CD4-positive, alpha-beta memory T cell (primary cell): ENCODE measurements at places on chromosomes 2 and 18. TPM values are rescaled to one million over a fixed set of nuclear protein-coding genes. Genes with fewer than 3 reads are reported as not detected.
A peak's percentile ranks its signal among the peaks of the same experiment; 100 is the strongest.

- no peak overlapping the region for H3K4me3 ChIP-seq
- no peaks in the 10 kb centered on the region for H3K27me3 ChIP-seq
- no peak overlapping the region for H3K27ac ChIP-seq
- no peaks in the 10 kb centered on the region for H3K36me3 ChIP-seq
- H3K4me1 ChIP-seq, result no peaks in the 10 kb centered on the region
Measured at GRCh38 chr18:55605733-55606338, 17.8 kb upstream of the TCF4 start.

DNA sequence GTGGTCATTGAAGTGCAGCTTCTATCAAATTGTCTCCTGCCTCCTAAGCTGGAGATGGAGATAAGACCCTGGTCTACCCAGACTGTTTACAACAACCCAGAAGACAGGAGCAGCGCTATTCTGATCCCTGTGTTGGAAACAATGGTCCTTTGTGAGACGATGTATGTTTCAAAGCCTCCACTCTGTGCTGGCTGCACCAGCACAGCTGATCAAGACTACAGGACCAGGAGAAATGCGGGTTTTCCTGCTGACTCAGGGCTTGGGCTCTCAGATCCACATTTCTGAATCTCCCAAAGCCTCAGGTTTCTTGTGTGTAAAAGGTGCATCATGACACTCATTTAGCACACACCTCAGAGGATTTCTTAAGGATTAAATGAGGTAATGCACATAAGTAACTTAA lies 92.0 kb downstream of the POU3F3 start:
- no peaks in the 10 kb centered on the region for H3K4me1 ChIP-seq
- H3K36me3 ChIP-seq, result no peaks in the 10 kb centered on the region
- H3K4me3 ChIP-seq, result no peak overlapping the region
- H3K27me3 ChIP-seq, result no peaks in the 10 kb centered on the region
- DNase-seq, result no peak

DSG1 gene
- not detected for total RNA-seq

- H3K4me1 ChIP-seq, result no peaks in the 10 kb centered on the region
- no peak overlapping the region for H3K27ac ChIP-seq
- H3K4me3 ChIP-seq, result no peak overlapping the region
- no peak for DNase-seq
- H3K36me3 ChIP-seq, result no peaks in the 10 kb centered on the region
Measured at GRCh38 chr2:85692039-85692645, 2.0 kb upstream of the GNLY start.

LBX2 gene
- 0.30 TPM for total RNA-seq

NCKAP1 gene
- 6.3 TPM for total RNA-seq

GRCh38 chr2:237378650-237379049 lies 35.3 kb downstream of the COL6A3 start:
- no peak overlapping the region for H3K4me3 ChIP-seq
- no peaks in the 10 kb centered on the region for H3K27me3 ChIP-seq
- no peaks in the 10 kb centered on the region for H3K36me3 ChIP-seq
- no peak overlapping the region for H3K27ac ChIP-seq

GRCh38 chr2:19098467-19099160 lies 259.8 kb downstream of the OSR1 start:
- no peak overlapping the region for H3K4me3 ChIP-seq
- H3K27me3 ChIP-seq, result no peaks in the 10 kb centered on the region
- H3K27ac ChIP-seq, result no peak overlapping the region
- DNase-seq, result no peak
- H3K4me1 ChIP-seq, result no peaks in the 10 kb centered on the region

DNA sequence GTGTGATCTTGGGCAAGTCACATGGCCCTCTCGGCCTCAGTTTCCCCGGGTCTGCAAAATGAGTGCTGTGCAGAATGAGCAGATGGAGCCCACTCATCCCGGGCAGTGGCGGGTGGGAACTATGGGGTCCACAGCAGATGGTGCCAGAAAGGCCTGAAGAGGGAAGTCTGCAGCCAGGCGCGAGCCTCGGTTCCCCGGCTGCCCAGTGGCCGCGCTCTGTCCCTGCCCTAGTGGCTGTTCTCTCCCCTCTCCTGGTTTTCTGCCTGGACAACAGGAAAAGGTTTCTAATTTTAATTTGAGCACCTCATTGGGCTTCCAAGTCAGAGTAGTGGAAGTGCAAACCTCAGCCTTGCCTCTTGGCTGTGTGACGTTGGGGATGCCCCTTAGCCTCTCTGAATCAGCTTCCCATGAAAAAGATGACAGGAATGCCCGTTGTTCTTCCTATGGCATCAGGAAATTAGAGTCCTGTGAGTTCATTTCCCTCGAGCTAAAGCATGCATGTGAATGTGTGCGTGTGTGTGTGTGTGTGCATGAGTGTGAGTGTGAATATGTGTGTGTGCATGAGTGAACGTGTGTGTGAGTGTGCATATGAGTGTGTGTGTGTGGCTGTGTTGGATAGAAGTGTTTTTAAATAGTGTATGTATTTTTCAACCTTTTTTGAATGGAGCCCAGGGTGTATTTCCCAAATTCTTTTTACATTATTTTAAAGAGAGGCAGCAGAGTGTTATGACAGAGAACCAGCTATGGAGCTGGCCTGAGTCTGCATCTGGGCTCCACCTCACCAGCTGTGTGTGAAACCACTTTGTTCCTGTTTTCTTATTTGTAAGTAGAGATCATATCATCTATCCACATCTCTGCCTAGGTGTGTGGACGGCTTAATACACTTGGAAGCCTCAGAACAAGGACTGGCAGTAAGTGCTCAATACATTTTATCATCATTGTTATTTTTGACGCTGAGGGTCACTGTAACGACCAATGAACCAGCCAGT lies 41.3 kb downstream of the RRM2 start:
- H3K4me1 ChIP-seq, result peaks cover 7% of the 10 kb centered on the region
- no peak for DNase-seq
- no peak overlapping the region for H3K4me3 ChIP-seq
- H3K27me3 ChIP-seq, result no peaks in the 10 kb centered on the region

RPRD1A gene
- total RNA-seq, result 40.1 TPM

DNA sequence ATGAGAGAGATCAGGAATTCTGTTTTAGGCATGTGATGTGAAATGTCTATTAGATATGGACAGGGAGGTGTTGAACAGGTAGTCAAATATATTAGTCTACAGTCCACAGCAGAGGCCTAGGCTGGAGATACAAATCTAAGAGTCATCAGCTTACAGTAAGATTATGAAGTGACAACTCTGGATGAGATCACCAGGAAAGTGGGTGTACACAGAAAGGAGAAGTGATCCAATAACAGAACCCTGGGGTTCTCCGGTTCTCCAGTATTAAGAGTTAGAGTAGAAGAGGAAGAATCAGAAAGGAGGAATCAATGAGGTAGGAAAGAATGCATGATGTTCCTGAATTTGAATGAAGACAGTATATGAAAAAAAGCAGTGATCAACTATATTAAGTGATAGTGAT lies 362.3 kb downstream of the FIGN start:
- H3K27ac ChIP-seq, result no peak overlapping the region
- no peaks in the 10 kb centered on the region for H3K4me1 ChIP-seq
- H3K36me3 ChIP-seq, result no peaks in the 10 kb centered on the region

SNTG2 gene
- total RNA-seq, result 1.3 TPM

DNA sequence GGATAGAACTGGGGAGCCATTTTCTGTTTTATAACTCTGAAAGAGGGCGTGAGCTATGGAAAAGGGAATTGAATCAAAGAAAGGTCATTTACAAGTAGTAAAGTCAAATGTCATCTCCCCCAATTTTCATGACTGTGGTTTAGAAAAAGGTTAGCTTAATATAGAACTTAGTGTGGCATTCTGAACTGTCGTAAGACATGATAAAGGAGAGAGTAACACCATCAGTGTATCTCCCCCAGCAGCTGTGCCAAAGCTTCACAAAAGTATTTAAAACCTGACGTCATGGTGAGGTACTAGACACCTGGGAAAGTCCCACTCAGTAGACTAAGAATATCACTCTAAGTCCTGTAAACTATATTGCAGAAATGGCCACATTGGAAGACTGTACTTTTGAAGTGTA lies 5.8 kb upstream of the IKZF2 start:
- DNase-seq, result no peak
- no peaks in the 10 kb centered on the region for H3K4me1 ChIP-seq
- no peaks in the 10 kb centered on the region for H3K27me3 ChIP-seq

- H3K4me1 ChIP-seq, result no peaks in the 10 kb centered on the region
- peak; percentile 43 for DNase-seq
- no peaks in the 10 kb centered on the region for H3K27me3 ChIP-seq
- no peaks in the 10 kb centered on the region for H3K36me3 ChIP-seq
Measured at GRCh38 chr2:1817256-1818051, 73.1 kb upstream of the PXDN start.

- no peaks in the 10 kb centered on the region for H3K36me3 ChIP-seq
- H3K27ac ChIP-seq, result no peak overlapping the region
- no peaks in the 10 kb centered on the region for H3K4me1 ChIP-seq
- no peak for DNase-seq
Measured at GRCh38 chr18:11046140-11046539, 103.2 kb downstream of the PIEZO2 start.

MROH2A gene
- total RNA-seq, result not detected

PRKD3 gene
- 34.6 TPM for total RNA-seq

DSC2 gene
- total RNA-seq, result not detected

DNA sequence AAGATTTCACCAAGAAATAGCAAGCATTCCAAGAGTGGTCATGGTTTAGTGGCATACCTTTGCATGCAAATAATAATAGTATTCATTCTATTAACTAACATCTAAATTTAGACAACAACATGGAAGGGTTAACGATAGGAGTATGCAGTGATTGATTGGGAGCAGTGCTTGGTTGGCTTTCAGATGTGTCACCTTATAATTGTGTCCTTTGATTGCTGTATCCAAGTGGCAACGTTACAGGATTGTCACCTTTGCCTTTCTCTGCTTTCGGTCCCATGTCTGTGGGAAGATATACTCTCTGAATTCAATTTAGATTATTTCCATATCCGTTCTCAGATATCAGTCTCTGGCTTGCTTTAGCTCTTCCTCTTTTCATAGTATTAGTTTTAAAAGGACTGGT lies 152.8 kb upstream of the MAP3K20 start:
- H3K4me1 ChIP-seq, result no peaks in the 10 kb centered on the region
- H3K27ac ChIP-seq, result no peak overlapping the region

- no peaks in the 10 kb centered on the region for H3K4me1 ChIP-seq
- no peak overlapping the region for H3K4me3 ChIP-seq
- no peaks in the 10 kb centered on the region for H3K27me3 ChIP-seq
Measured at GRCh38 chr2:38116762-38117161, 40.8 kb upstream of the CYP1B1 start.

DNA sequence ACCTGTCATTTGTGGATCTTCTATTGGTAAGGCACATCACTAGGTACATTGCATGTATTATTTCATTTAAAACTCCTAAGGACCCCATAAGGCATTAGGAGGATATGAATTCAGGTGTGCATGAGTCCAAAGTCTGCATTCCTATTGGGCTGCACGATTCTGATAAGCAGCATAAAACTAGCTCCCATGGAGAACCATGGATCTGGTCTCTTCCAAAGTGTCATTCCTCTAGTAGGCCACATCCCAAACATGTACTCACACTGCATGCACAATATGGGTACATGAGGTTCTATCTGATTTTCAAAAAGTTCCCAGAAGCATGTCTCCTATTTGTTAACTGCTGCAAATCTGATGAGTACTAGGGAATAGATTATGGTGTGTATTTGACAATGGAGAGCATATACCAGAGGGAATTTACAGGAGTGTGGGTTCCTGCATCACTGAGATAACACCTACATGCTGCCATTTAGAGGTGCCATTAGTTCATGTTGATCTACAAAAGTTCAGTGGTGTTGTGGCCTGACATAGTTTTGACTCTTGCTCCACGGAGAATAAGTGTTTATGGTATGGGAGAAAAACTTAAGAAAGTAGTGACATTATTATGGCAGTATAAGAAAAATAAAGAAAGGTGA lies 11.3 kb downstream of the CYTIP start:
- H3K27me3 ChIP-seq, result no peaks in the 10 kb centered on the region
- H3K4me1 ChIP-seq, result peaks cover 85% of the 10 kb centered on the region
- H3K4me3 ChIP-seq, result peak overlapping the region; percentile 8
- H3K27ac ChIP-seq, result peak overlapping the region; percentile 59
- H3K36me3 ChIP-seq, result peaks cover 72% of the 10 kb centered on the region

DNA sequence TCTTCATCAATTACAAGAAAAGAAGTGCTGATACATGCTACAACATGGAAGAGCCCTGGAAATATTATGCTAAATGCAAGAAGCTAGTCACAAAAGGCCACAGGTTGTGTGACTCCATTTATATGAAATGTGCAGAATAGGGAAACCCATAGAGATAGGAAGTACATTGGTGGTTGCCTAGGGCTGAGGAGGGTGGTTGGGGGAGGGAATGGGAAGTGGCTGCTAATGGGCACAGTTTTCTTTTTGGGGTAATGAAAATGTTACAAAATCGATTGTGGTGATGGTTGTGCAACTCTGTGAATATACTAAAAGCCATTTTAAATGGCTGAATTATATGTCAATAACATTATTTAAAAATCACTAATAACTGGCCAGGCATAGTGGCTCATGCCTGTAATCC lies 24.3 kb upstream of the RESP18 start:
- no peak overlapping the region for H3K4me3 ChIP-seq
- H3K27me3 ChIP-seq, result no peaks in the 10 kb centered on the region
- no peaks in the 10 kb centered on the region for H3K4me1 ChIP-seq

GRCh38 chr2:188138313-188138712 lies 153.4 kb upstream of the GULP1 start:
- no peaks in the 10 kb centered on the region for H3K4me1 ChIP-seq
- H3K36me3 ChIP-seq, result no peaks in the 10 kb centered on the region
- H3K4me3 ChIP-seq, result no peak overlapping the region
- DNase-seq, result no peak
- no peaks in the 10 kb centered on the region for H3K27me3 ChIP-seq
- no peak overlapping the region for H3K27ac ChIP-seq

DNA sequence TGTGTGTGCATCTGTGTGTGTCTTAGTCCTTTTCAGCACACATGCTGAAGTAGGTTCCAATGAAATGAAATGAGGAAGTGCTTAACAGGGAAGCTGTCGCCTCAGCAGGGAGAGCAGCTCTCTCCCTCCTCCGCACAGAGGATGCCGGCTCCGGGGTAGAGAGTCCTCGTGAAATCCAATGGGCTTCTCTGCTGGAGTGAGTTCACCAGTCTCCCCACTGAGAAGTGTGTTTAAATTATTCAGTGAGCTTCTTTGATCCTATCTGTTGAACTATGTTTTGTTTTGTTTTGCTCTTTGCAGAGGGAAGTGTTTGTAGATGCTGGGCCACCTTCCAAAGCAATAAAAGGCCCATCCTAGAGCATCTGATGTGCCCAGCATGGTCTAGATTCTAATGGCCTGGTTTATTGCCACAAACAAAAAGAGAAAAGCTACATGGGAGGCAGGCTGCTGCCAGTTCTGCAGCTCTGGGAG lies 6.7 kb downstream of the PPP1R7 start:
- no peak overlapping the region for H3K27ac ChIP-seq
- peaks cover under 1% of the 10 kb centered on the region for H3K4me1 ChIP-seq
- peaks cover 30% of the 10 kb centered on the region for H3K36me3 ChIP-seq
- H3K4me3 ChIP-seq, result no peak overlapping the region
- no peak for DNase-seq
- H3K27me3 ChIP-seq, result no peaks in the 10 kb centered on the region

DNA sequence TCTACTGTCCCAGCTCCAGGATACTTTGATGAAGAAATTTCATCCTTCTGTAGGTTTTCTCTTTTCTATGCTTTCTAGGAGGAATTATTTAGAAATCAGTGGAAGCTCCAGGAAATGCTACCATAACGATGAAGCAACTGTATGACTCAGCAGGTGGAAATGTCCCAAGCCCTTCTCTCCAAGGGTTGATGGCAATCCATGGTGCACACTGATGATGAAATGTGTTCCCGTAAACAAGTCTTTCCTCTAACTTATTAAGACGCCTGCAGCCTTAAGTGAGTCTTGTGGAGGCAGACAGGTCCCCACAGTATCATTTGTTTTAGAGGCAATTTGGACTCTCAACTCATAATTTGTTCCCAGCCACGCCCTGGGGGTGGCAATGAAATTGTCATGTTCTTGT lies 777.6 kb upstream of the SOX11 start:
- no peak for DNase-seq
- no peak overlapping the region for H3K4me3 ChIP-seq
